ENCODE measurements at places on chromosomes 12 and 14.

DNA sequence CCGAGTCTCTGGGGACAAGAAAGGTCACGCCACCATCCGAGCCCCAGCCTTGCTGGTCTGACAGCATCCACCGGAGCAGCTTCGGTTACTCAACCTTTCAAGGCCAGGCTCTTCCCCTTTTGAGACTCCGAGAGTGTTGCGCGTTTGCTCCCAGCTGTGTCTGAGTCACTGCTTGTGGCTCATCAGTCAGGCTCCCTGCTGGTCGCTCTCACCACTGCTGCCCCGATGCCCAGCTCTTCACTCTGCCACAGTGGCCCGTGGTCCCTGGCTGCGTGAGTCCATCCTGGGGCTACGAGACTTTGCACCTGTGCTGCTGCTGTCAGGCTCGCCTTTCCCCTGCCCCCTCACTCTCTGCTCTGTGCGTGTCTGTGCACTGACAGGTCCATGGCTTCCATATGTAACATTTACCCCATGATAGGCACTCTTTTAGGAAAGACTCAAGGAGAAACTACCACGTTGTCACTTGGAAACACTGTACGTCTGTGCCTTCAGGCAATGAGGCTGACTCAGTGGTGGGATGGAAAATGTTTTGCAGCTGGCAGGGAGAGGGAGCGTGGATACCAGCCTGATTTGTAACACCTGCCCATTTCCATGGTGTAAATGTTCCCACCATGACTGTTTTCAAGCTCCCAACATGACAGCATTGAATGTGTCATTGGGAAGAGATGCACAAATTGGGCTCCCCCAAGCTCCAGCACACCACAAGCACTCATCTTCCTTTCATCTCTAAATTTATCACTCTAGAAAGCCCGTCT, 350.7 kb downstream of the TMEM132D start:
- DNase-seq = no peak

DNA sequence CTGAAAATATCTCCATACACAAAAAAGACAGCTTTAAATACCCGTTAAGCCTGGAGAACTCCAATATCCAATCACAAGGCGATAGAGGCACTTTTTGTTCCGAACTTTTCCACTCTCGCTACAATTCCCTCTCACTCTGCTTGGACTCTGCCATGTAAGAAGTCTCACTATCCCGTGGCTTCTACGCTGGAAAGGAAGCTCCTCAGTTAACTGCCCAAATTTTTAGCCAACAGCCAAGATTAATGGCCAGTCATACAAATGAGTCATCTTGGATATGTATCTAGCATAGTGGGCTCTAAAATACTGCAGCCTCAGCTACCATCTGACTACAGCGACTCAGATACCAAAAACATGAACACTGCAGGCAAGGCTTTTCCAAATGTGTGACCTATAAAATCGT, 45.5 kb upstream of the RERGL start:
- DNase-seq = no peak

DNA sequence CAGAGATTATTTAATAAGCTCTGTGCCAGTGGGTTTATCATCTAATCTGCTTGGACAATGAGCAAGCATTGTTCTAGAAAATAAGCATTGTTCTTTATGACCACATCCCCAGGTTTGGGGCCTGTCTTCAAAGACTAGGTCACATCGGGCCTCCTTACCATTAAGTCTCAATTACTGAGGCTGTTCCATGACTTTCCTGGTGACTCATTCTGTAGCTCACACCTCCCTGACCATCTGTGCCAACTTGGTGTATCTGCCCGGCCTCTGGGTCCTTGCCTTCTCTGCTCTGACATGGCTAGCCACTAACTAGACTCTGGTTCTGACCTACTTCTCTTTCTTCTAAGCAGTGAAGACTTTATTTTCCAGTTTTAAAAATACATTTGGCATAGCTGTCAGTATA, 44.4 kb upstream of the PLEKHA5 start:
- DNase-seq = no peak

GRCh38 chr12:50620109-50620977, 115.6 kb downstream of the DIP2B start:
- peak; percentile 69 for DNase-seq

DNA sequence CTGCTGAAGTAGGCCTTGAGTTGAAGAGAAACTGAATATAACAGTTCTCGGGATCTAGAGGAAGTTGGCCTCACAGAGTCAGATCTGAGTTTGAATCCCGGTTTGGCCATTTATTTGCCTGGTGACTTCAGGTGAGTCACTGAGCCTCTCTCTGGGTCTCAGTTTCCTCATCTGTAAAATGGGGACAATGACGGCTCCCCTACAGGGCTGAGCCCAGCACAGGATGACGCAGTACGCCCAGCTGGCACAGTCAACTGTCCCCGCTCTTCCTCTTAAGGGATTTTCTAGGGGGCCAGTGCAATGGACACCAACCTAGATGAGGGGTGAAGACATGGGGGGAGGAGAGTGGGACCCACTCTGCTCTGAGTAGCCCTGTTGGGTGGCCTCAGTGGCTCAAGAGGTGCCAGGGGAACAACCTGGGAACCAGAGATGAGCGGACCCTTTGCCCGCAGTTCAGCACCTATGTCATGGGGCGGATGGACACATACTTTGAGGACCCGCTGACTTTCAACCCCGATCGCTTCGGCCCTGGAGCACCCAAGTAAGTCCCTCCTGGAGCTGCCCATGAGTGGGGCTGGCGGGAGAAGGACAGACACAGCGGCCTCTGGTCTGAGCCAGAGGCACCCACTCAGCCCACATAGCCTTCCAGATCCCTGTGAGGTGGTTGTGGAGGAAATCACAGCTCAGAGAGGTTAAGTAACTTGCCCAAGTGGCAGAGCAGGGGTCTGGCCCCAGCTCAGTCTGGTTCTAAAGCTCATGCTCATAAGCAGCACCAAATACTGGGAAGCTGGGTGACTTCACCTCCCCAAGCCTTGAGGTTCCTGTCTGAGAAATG, 41.1 kb downstream of the CYP46A1 start:
- DNase-seq = no peak

GRCh38 chr14:29687071-29687765, 240.4 kb downstream of the PRKD1 start:
- no peak for DNase-seq

DNA sequence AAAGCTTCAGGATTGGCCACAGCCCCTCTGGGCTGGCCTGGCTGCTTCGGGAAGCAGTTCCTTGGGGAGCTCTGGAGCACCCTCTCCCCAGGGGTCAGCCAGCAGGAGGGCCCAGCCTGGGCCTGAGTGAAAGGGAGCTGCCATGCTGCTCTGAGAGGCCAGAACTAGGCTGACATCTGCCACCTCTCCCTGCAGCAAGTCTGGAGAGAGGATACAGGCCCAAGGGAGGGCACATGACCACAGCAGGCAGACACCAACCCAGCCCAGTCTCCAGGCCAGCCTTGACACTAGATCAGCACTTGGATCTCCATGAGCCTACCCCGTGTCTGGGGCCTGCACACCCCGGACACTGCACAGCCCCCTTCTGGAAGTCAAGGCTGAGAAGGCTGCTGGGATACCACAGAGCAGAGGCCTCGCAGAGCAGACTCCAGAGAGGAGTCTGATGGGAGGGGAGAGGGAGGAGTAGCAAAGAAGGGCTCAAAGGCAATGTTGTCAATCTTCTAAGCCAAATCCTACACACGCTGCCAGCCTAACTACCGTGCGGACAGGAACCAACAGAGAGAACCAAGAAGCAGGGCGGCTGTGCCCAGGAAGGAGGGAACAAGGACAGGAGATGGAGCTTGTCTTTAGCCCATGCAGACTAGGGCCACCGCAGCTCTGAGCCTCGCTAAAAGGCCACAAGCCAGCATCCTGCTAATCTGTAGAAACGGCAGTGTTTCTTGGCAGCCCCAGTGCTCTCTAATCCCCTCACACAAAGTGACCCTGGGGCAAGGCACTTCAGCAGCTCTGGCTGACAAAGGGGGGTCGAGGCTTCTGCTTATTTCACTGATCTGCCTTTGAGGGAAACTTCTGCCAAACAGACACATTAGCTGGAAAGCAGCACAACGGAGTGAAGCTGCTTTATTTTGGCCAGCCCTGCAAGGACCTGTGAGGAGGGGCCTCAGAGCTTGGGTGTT, 12.9 kb downstream of the COL2A1 start:
- no peak for DNase-seq

- no peak for DNase-seq
Measured at GRCh38 chr14:58805605-58806409, 168.0 kb downstream of the DACT1 start.

- DNase-seq = peak; percentile 57
Measured at GRCh38 chr14:67817750-67818438, 1.5 kb upstream of the ZFYVE26 start.
